ENCODE measurements at places on chromosomes 5 and 9.
A peak's percentile ranks its signal among the peaks of the same experiment; 100 is the strongest.

- no peak overlapping the region for H3K4me3 ChIP-seq
- peaks cover 3% of the 10 kb centered on the region for H3K27me3 ChIP-seq
- no peaks in the 10 kb centered on the region for H3K36me3 ChIP-seq
- no peak for DNase-seq
- no peaks in the 10 kb centered on the region for H3K4me1 ChIP-seq
- no peak overlapping the region for H3K27ac ChIP-seq
Observed at GRCh38 chr5:73673161-73673591, 47.2 kb downstream of the ARHGEF28 start.

- no peak overlapping the region for H3K4me3 ChIP-seq
- no peak for DNase-seq
- H3K36me3 ChIP-seq = no peaks in the 10 kb centered on the region
- H3K27me3 ChIP-seq = no peaks in the 10 kb centered on the region
Observed at GRCh38 chr9:4241552-4241951, 58.3 kb downstream of the GLIS3 start.

GRCh38 chr5:38641003-38641402 is 84.6 kb upstream of the LIFR start:
- H3K27me3 ChIP-seq = peaks cover 13% of the 10 kb centered on the region
- H3K36me3 ChIP-seq = no peaks in the 10 kb centered on the region
- no peak for DNase-seq
- H3K27ac ChIP-seq = no peak overlapping the region

- H3K27me3 ChIP-seq = no peaks in the 10 kb centered on the region
- H3K36me3 ChIP-seq = no peaks in the 10 kb centered on the region
- H3K4me3 ChIP-seq = no peak overlapping the region
- no peak for DNase-seq
- no peaks in the 10 kb centered on the region for H3K4me1 ChIP-seq
Observed at GRCh38 chr5:17882760-17883488, 248.7 kb downstream of the TAF11L14 start.

DNA sequence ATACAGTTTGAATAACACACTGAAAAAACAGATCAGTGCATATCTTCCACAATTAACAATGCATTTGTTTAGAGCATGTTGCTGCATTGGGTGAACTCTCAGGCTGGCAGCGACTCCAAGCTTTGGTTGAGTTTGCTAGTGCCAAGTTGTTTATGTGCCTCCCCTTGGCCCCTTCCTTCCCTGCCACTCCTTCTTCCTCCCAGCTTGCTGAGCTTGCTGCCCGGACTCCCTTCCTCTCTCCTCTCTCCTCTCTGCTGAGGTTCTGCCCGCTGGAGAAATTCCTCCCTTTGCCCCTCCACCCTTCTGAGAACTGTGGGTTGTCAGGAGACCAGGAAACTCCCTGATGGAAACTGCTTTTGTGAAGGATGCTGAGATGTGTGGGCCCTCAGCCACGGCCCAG is 247.3 kb downstream of the PDZD2 start:
- no peak for DNase-seq
- H3K4me3 ChIP-seq = no peak overlapping the region
- H3K4me1 ChIP-seq = no peaks in the 10 kb centered on the region
- H3K36me3 ChIP-seq = no peaks in the 10 kb centered on the region
- no peak overlapping the region for H3K27ac ChIP-seq
- no peaks in the 10 kb centered on the region for H3K27me3 ChIP-seq

DNA sequence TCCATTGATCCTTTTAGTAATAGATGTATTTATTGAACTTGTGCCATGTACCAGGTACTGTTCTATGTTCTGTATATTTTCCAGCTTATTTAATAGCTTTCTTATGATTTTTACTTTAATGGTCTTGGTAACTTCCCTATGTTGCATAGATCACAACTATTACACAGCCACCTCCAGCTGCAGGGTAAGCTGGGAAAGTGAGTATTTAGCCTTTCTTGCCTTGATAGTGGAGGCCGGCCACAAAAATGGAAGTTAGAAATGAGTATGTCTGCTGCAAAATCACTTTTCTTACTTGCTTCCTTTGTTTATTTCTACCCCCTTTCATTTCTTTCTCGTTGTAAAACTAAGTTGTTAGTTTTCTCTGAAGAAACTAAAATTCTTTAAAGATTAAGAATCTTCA is 43.1 kb upstream of the ANKDD1B start:
- peak overlapping the region; percentile 60 for H3K27ac ChIP-seq
- DNase-seq = no peak
- H3K27me3 ChIP-seq = no peaks in the 10 kb centered on the region
- H3K36me3 ChIP-seq = peaks cover 48% of the 10 kb centered on the region
- H3K4me3 ChIP-seq = no peak overlapping the region

DNA sequence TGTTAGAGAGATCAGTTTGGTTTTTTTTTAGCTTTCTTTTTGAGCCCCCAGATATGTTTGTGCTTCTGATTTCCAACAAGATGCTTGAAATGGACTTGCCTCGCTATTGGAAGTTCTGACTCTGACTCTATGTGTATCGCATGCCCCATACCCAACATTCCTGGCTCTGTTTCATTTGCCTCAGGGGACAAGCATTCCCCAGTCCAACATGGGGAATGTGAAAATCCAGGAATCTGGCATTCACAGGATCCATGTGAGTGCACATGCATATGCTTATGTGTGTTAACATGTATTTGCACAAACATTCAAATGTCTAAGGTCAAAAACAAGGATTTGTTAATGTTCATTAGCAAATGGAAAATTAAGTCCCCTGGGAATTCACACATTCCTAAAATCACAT is 233.9 kb downstream of the TLR4 start:
- H3K27ac ChIP-seq = no peak overlapping the region
- peaks cover 10% of the 10 kb centered on the region for H3K27me3 ChIP-seq
- H3K4me1 ChIP-seq = no peaks in the 10 kb centered on the region
- no peak overlapping the region for H3K4me3 ChIP-seq
- DNase-seq = no peak

DNA sequence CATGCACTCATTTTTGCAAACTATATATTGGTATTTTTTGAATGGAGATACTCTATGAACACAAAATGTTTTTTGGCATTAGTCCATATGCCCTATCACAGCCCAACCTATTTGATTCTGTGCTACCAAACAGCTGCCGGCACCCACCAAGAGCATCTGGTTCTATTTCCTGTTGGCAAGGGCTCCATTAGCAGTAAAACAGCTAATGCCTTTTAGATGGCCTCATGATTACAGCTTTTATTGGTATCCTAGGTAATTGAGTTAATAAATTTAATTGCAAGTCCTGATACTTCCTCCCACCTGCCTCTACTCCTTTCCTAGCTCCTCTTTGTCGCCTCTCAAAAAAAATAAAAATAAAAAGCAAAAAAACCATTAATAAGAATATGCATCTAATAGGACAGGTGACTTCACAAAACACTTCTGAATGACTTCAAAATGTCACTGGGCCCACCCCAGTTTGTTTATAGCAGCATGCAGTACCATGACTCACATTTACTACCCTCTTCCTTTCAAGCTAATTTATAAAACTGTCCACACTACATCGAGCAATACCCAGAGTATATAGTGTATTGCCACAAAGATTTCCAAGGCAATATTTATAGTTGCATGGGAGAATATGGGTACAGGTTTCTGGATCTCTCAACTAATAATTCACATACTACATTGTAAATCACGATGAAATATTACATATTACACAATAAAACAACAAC is 620.4 kb downstream of the SLCO4C1 start:
- H3K27ac ChIP-seq = no peak overlapping the region
- H3K4me3 ChIP-seq = no peak overlapping the region
- peaks cover 3% of the 10 kb centered on the region for H3K27me3 ChIP-seq
- DNase-seq = no peak
- H3K4me1 ChIP-seq = no peaks in the 10 kb centered on the region
- no peaks in the 10 kb centered on the region for H3K36me3 ChIP-seq

GRCh38 chr5:159003045-159004030 is 96.4 kb downstream of the EBF1 start:
- no peaks in the 10 kb centered on the region for H3K36me3 ChIP-seq
- peaks cover 17% of the 10 kb centered on the region for H3K4me1 ChIP-seq
- peaks cover 9% of the 10 kb centered on the region for H3K27me3 ChIP-seq

DNA sequence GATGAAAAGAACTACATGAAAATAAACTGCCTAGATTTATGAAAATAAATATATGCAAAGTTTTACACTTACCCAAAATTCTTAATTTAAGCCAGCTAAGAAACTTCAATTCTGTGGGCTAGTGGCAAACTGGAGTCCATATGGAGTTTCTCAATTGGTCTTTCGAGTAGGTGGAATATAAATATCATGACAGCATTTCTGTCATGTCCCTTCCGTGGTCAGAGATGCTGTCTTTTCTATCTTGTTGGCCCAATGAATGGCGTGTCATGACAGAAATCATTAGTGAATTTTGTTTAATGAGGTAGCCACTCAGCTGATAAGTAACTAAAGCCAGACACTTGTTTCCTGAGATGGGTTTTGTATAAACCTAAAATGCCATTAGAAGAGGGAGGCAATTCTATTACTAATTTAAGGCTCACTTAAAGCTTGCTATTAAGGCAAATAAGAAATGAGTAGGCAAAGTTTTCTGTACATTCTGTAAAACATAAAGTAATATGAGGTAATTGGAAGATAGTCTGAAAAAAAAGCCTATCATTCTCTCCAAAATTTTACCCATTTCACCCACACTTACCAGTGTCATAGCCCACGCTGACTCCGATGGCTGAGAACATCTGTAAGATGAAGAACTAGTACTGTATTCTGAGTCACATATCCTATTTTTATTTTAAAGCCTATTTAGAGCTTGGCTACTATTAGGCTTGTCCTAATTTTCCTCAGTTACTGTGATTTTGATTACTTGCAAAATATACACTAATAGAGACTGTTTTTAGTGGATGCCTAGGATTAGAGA is 419.3 kb upstream of the MEF2C start:
- no peaks in the 10 kb centered on the region for H3K36me3 ChIP-seq
- H3K27ac ChIP-seq = no peak overlapping the region
- H3K4me3 ChIP-seq = no peak overlapping the region

DNA sequence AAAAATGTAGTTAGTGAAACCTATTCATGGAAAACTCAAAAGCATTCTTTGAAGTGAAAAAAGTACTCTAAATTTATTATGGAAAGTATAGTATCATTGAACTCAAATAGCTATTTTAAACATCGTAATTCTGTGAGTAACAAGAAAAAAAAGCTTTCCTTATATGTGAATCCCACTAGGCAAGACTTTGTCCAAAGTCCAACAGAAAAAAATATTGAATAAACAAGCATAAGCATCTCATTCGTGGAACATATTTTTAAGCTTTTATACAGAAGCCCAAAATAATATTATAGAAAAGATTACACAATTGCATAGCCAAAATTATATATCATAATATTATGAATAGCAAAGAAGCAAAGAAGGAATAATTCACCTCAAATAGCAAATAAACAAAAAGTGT is 79.4 kb upstream of the IFNE start:
- H3K4me3 ChIP-seq = no peak overlapping the region
- no peaks in the 10 kb centered on the region for H3K36me3 ChIP-seq
- H3K27me3 ChIP-seq = no peaks in the 10 kb centered on the region
- DNase-seq = no peak
- H3K4me1 ChIP-seq = peaks cover 41% of the 10 kb centered on the region

DNA sequence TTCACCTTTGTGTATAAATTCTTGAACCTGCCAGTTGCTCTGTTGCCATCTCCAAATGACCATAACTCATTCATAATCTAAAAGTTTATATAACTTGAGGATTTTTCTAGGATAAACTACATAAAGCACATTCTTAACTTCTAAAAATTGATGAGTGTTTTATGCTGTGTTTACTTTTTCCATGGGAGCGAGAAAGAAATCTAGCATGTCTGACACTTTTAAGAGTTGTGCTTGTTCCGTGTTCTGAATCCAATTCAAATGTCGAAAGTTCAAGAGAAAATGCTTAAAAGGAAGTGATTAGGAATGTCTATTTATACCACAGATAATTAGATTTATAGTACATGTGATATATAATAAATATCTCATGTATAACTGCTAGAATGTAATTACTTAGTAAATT is 154.4 kb downstream of the DEPDC1B start:
- DNase-seq = no peak
- H3K27ac ChIP-seq = no peak overlapping the region
- H3K4me1 ChIP-seq = peaks cover 3% of the 10 kb centered on the region
- H3K4me3 ChIP-seq = no peak overlapping the region
- H3K27me3 ChIP-seq = peaks cover 3% of the 10 kb centered on the region
- no peaks in the 10 kb centered on the region for H3K36me3 ChIP-seq

GRCh38 chr5:143807401-143807800 is 4.6 kb upstream of the HMHB1 start:
- peaks cover 8% of the 10 kb centered on the region for H3K27me3 ChIP-seq
- H3K36me3 ChIP-seq = no peaks in the 10 kb centered on the region
- peaks cover 10% of the 10 kb centered on the region for H3K4me1 ChIP-seq
- DNase-seq = no peak
- no peak overlapping the region for H3K4me3 ChIP-seq

GRCh38 chr5:158967541-158967940 is 132.2 kb downstream of the EBF1 start:
- H3K36me3 ChIP-seq = no peaks in the 10 kb centered on the region
- H3K27me3 ChIP-seq = no peaks in the 10 kb centered on the region
- no peak for DNase-seq
- no peaks in the 10 kb centered on the region for H3K4me1 ChIP-seq
- H3K27ac ChIP-seq = no peak overlapping the region

- no peak for DNase-seq
- no peaks in the 10 kb centered on the region for H3K27me3 ChIP-seq
- H3K27ac ChIP-seq = no peak overlapping the region
- H3K4me3 ChIP-seq = no peak overlapping the region
- H3K36me3 ChIP-seq = peaks cover 5% of the 10 kb centered on the region
- peaks cover 3% of the 10 kb centered on the region for H3K4me1 ChIP-seq
Observed at GRCh38 chr5:1562599-1562998, 38.8 kb upstream of the LPCAT1 start.

- no peaks in the 10 kb centered on the region for H3K4me1 ChIP-seq
- H3K36me3 ChIP-seq = peaks cover 4% of the 10 kb centered on the region
- DNase-seq = no peak
- no peak overlapping the region for H3K4me3 ChIP-seq
- no peak overlapping the region for H3K27ac ChIP-seq
Observed at GRCh38 chr5:177528631-177529030, 11.9 kb upstream of the DDX41 start.

GRCh38 chr9:92524881-92525280 is 10.9 kb downstream of the ECM2 start:
- H3K4me3 ChIP-seq = no peak overlapping the region
- H3K27ac ChIP-seq = no peak overlapping the region
- no peaks in the 10 kb centered on the region for H3K4me1 ChIP-seq
- DNase-seq = no peak

- no peaks in the 10 kb centered on the region for H3K36me3 ChIP-seq
- peaks cover 5% of the 10 kb centered on the region for H3K27me3 ChIP-seq
- DNase-seq = no peak
Observed at GRCh38 chr9:81108821-81109220, 580.5 kb downstream of the TLE1 start.

GRCh38 chr5:31186672-31187267 is 6.7 kb upstream of the CDH6 start:
- no peaks in the 10 kb centered on the region for H3K36me3 ChIP-seq
- peaks cover 5% of the 10 kb centered on the region for H3K27me3 ChIP-seq
- H3K27ac ChIP-seq = no peak overlapping the region
- no peak overlapping the region for H3K4me3 ChIP-seq

DNA sequence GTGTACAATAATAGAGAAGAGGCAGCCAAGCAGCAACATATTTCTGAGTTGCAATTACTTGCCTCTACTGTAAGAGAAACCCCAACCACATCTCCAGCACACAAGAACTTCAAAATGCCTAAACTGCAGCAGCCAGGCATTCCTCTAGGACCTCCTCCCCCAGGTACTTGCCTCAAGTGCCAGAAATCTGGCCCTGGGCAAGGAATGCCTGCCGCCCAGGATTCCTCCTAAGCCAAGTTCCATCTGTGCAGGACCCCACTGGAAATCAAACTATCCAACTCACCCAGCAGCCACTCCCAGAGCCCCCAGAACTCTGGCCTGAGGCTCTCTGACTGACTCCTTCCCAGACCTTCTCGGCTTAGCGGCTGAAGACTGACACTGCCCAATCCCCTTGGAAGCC is 336.8 kb upstream of the RGMB start:
- H3K4me1 ChIP-seq = no peaks in the 10 kb centered on the region
- no peak overlapping the region for H3K4me3 ChIP-seq
- no peak for DNase-seq
- H3K36me3 ChIP-seq = no peaks in the 10 kb centered on the region
- no peak overlapping the region for H3K27ac ChIP-seq

Data from naive thymus-derived CD8-positive, alpha-beta T cell (primary cell).